ENCODE measurements at places on chromosomes 7 and 10.
A peak's percentile ranks its signal among the peaks of the same experiment; 100 is the strongest.

DNA sequence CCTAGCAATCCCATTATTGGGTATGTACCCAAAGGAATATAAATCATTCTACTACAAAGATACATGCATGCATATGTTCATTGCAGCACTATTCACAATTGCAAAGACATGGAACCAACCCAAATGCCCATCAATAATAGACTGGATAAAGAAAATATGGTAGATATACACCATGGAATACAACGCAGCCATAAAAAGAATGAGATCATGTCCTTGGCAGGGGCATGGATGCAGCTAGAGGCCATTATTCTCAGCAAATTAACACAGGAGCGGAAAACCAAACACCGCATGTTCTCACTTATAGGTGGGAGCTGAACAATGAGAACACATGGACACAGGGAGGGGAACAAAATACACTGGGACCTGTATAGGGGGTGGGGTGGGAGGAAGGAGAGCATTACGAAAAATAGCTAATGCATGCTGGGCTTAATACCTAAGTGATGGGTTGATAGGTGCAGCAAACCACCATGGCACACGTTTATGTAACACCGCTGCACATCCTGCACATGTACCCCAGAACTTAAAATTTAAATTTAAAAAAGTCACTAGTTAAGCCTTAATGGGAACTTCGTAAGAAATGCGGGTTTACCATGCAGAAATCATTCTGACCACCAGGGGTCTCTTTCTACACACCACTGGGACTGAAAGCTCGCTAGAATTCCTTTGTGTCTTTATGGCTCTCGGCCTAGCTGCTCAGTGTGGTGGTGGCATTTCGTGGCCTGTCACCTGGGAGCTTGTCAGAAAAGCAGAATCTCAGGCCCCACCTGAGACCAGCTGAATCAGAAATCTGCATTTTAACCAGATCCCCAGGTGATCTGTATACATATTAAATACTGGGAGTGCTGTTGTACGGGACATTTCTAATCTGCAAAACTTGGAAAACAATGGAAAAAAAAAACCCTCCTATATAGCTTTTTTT is 9.5 kb downstream of the ANKRD1 start:
- DNase-seq, result peak; percentile 32

GRCh38 chr7:146902266-146902665 is 785.7 kb downstream of the CNTNAP2 start:
- DNase-seq, result no peak

GRCh38 chr10:69655124-69655867 is 25.2 kb downstream of the FAM241B start:
- no peak for DNase-seq

GRCh38 chr7:14761510-14762296 is 140.8 kb downstream of the DGKB start:
- no peak for DNase-seq

DNA sequence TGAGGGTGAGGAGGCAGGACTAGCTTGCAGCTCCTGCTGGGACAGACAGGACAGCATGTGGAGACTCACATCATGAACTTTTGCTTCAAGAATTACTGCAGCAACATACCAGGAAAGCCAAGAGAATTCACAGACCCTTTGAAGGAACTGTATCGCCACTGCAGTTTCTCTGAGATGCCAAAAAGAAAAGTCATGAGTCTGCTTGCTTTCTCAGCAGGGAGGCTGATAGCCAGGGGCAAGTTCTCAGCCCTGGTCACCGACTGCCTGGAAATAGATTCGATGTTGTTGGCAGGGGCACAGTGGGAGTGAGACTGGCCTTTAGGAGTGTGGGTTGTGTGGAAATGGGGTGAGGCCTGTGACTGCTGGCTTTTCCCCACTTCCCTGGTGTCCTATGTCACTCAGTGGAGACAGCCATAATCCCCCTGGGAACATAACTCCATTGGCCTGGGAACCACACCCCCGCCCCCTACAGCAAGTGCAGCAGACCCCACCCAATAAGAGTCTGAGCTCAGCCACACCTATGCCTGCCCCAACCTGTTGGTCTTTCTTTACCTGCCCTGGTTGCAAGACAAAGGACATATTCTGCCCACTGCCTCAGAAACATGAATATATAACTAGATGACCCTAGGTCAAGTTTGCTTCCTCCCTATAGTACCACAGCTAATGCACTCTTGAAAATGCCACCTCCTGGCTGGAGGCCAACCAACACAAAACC is 1.6 kb upstream of the SAMD9 start:
- DNase-seq, result no peak

GRCh38 chr10:132198381-132199181 is 11.8 kb downstream of the DPYSL4 start:
- DNase-seq, result no peak

DNA sequence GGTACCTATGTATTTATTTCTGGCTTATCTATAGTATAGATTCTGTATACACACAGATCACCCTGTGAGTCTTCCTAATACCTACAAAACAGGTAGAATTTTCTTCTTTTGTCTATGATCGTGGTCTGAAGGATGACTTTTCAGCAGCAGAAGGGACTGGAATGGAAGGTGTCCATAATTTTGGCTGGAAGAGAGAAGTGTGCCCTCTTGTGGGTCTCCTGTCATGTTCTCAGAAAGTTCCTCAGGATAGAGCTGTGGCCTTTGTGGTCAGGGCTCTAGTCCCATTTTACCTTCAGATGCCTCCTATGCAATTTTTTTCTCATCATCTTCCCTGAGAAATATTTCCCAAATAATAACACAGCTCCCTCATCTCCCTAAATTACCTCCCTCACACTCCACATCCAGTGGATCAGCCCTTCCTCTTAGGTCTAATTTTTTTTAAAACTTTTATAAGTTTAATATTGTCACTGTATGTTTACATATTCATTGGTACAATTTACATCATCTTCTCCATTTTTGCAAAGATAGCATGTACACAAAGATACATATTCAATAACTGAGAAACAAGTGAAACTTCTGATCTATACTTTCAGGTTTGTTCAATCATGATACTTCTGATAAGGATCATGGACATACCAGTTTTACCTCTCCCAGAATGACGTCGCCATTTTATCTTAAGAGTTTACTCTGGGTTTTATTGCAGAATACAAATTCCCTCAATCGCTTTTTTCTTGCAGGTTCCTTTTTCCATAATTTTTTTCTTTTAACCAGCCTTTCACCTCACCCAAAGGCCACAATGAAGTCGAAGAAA is 112.7 kb downstream of the REEP3 start:
- no peak for DNase-seq

- DNase-seq, result no peak
These were observed 80.6 kb downstream of the ARHGAP21 start for GRCh38 chr10:24642921-24643678.

GRCh38 chr10:85862771-85863170 is 503.8 kb downstream of the GRID1 start:
- no peak for DNase-seq

GRCh38 chr10:129055986-129056385 is 411.1 kb upstream of the MGMT start:
- no peak for DNase-seq

DNA sequence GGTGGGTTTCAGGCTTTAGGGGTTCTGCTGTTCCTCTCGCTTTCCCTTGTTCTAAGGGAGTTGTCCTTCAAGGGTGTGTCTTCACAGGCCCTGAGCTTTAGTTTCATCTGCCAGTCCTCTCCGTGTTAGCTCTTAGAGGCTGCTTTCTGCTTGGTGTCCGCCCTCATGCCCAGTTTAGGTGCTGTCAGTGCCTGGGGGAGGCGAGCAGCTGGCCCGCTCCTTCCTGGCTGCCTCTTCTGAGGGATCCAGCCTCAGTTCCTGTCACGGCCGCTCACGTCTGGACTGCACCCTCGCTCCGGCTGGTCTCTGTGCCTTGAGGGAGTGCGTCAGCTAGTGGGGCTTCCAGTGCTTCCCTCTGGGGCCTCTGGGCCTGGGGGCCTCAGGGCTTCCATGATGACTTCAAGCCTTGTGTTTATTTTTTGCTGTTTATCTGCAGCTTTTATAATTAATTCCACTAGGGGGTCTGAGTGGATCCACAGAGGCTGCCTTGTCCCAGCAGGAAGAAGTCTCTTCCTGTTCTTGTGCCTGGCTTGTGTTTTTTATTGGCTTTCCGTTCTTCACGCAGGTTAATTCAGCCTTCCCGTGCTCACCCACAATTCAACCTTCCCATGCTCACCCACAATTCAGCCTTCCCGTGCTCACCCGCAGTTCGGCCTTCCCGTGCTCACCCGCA is 33.0 kb downstream of the WDR37 start:
- DNase-seq, result no peak

DNA sequence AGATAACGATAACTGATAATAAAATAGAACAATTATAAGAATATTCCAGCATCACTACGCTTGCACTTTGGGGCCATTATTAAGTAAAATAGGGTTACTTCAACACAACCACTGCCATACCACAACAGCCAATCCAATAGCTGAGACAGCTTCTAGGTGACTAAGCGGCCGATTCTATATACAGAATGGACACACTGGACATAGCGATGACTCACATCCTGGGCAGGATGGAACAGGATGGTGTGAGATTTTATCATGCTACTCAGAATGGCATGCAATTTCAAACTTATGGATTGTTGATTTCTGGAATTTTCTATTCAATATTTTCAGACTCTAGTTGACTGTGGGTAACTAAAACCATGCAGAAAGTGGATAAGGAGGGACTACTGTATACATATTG is 920.9 kb downstream of the LRMDA start:
- DNase-seq, result no peak

DNA sequence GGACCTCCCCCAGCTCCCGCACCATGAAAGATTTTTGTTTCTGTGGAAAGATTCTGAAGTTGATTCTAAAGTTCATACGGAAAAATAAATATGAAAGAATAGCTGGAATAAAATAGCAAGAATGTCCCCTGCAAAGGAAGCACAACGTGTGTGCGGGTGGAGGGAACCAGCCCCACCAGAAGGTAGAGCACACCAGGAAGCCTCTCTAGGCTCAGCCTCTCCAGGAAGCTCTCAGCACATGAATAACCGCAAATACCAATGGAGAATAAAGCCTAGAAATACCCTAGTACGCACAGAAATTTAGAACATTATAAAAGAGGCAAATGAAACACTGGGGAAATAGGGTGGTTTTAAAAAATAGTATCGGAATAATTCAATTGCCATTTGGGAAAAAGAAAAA is 24.6 kb upstream of the FAM170B start:
- DNase-seq, result no peak

- DNase-seq, result no peak
These were observed 23.3 kb upstream of the PDGFA start for GRCh38 chr7:542713-543500.

GRCh38 chr10:53458007-53458406 is 685.4 kb upstream of the MBL2 start:
- DNase-seq, result no peak

DNA sequence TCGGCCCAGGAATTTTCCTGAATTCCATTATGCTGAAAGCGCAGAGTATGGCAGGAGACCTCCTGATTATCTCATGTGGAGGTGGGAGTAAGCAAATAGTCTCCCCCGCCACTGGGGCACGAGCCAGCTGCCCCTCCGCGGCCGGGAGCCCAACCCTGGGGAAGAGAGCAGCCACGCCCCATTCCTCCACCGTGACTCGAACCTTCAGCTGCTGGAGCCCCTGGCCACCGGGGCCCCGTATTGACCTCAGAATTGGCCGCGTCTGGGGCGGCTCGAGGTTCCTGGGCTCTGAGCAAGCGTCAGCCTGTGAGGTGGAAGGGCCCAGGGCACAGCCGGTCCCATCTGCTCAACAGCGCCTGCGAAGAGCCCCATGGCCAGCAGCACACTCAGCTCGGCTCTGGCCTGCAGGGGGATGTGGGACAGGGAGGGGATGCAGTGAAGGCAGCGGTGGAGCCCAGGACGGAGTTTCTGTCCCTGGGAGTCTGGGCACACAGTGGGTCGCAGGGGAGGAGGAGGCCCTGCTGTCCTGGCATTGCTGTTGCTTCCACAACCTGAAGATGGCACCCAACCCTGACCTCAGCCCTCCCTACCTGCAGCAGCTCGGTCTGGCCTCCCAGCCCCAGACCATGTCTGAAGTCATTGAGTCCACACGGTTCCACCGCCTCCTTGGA is 97.8 kb downstream of the CHST15 start:
- DNase-seq, result no peak

DNA sequence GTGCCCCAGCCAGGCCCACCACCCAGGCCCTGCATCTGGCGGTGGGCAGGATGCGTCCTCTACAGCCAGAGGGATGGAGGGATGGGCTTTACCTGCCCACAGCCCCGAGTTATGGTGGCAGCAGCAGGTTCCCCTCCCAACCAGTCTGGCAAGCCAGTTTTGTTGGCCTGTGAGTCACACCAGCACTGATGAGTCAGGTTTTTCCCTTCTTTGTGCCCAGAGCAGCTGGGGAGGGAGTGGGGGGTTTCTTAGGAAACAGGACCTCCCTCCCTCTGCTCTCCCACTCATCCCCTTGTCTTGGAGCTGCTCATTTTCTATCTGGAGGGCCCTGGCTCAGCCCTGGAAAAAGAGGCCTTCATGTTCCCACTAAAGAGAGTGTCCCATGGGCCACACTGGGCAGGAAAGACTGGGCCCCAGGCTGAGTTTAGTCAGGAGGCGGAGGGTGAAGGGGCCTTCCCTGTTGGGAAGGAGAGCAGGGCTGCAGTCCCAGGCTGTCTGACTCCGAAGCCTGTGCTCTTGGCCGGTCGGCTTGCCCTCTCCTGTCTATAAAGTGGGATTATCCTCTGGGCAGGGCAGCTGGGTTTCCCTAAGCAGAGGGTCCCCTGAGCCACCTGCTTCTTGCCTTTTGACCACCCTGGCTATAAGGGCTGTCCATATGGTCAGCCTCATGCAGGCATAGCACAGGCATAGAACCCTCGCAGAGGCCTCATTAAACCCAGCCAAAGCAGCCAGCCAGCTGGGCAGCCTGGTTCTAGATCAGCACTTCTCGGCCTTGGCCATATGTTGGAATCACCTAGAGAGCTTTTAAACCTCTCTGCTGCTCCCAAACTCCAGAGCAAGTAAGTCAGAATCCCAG is 30.2 kb upstream of the ANKRD2 start:
- DNase-seq, result no peak

DNA sequence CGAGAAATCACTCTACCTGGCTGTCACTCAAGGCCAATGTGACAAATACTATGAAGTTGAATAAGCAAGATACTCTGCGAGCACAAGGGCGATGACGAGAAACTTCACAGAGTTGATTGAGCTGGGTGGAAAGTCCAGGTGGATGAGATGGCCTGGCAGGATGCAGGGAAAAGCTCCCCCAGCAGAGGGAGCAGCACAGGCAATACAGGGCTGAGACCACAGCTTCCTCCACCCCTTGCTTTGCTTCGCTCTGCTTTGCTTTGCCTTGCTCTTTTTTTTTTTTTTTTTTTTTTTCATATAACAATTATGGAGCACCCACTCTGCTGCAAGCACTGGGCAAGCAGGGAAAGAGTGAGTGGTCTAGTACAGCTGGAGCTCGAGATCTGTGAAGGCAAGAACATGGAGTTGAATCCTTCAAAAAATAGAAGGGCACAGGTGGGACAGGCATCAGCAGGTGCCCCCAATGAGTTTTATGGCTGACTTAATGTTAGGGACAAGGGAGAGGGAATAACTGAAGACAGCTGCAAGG is 88.3 kb downstream of the CABCOCO1 start:
- DNase-seq, result peak; percentile 48

GRCh38 chr10:99888622-99889021 is 106.2 kb downstream of the ABCC2 start:
- DNase-seq, result no peak

- no peak for DNase-seq
These were observed 30.9 kb downstream of the TCF7L2 start for GRCh38 chr10:112980937-112981336.

All from stimulated activated CD4-positive, alpha-beta T cell treated with anti-CD3 and anti-CD28 coated beads, TNF-alpha, amount 100 ng/mL, for 48 hours (primary cell).